ENCODE measurements at places on chromosomes 5 and 9.

DNA sequence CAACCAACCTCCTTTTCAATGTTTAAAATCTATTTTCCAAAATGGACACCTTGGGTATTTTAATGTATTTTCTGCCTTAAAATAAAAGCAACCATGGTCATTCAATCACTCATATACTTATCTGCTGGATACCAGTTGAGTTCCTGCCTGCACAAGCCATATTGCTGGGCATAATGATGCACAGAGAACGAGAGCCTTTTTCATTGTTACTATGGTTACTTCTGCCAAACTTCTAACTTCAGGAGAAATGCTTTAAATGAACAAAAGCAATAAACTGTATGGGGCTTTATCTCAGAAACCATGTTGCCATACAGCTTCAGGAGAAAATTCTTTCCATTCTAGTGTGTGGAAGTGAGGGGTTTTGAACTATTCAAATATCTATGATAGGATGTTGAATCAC lies 269.5 kb downstream of the GABRB2 start:
- no peak for DNase-seq

DNA sequence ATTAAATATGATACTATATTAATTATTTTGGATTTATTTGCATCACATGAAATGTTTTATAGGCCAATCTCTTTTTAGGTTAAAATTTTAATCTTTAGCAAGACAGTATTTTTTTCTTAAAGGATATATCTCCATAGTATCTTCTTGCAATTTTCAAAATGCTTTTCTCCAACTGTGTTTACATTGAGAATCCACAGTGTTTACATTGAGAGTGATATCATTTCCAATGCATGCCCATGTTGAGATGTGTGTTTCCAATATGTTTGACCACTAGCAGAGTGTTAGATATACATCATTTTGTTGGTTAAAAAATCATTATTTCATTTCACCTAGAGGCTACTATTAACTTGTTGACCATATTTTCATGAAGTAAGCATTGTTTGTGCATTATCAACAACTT lies 17.3 kb downstream of the VCAN start:
- no peak for DNase-seq

DNA sequence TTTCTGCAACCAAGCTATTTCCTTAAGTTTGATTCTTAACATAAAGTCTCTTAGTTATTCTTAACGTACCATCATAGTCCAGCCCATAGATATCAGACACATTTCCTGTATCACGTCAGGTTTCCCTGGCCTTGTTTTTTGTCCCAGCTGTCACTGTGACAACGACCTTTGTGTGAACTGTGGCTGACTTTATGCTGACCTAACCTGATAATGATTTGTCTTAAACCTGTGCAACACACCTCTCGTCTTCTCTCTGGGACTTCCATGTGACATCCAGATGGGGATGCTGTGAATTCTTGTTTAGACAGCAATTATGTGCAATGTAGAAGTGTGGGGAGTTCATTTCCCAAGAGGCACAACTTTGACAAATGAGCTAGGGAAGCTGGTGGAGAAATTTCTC lies 662.8 kb downstream of the PTPRD start:
- DNase-seq = no peak

GRCh38 chr9:129860653-129861446 lies 25.6 kb downstream of the USP20 start:
- no peak for DNase-seq

GRCh38 chr5:170917113-170917512 lies 55.3 kb downstream of the RANBP17 start:
- DNase-seq = no peak

- DNase-seq = no peak
Measured at GRCh38 chr9:15843931-15844330, 291.1 kb downstream of the CCDC171 start.

- DNase-seq = no peak
Measured at GRCh38 chr5:116451905-116452450, 122.6 kb downstream of the SEMA6A start.

DNA sequence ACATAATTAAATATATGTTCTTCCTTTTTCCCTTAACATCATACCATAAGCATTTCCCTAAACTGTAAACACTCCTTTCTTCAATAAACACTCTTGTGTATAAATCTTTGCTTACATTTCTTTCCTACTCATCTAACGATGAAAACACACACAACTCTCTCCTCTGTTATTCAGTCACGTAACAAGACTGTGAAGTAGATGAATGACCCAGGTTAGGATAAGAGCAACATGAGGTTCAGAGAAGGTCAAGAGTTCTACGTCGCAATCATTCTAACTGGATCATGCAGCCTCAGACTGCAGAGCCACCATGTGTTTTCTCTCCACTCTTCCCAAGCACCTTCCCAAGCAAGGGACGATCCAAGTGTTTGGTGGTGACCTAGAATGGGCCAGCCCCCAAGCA lies 70.5 kb upstream of the SPTLC1 start:
- DNase-seq = no peak

DNA sequence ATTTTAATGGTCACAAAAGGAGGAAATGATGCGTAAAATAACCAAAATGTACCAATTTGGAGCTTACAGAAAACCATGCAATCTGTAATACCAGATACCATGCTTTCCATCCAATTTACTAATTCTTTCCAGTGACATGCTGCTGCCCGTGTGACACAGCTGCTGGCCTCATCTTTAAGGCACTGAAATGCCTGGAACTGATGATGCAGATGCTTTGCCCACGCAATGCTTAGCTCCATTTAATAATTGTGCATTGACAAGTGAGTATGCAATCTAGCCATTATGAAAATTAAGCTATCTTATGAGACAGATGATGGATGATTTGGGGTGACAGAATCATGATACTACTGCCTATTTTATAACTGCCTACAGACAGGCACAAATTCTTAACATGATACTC lies 169.2 kb upstream of the CTNND2 start:
- no peak for DNase-seq

GRCh38 chr5:101561018-101561417 lies 657.9 kb upstream of the ST8SIA4 start:
- DNase-seq = no peak

- no peak for DNase-seq
Measured at GRCh38 chr5:9149988-9150387, 395.9 kb downstream of the SEMA5A start.

DNA sequence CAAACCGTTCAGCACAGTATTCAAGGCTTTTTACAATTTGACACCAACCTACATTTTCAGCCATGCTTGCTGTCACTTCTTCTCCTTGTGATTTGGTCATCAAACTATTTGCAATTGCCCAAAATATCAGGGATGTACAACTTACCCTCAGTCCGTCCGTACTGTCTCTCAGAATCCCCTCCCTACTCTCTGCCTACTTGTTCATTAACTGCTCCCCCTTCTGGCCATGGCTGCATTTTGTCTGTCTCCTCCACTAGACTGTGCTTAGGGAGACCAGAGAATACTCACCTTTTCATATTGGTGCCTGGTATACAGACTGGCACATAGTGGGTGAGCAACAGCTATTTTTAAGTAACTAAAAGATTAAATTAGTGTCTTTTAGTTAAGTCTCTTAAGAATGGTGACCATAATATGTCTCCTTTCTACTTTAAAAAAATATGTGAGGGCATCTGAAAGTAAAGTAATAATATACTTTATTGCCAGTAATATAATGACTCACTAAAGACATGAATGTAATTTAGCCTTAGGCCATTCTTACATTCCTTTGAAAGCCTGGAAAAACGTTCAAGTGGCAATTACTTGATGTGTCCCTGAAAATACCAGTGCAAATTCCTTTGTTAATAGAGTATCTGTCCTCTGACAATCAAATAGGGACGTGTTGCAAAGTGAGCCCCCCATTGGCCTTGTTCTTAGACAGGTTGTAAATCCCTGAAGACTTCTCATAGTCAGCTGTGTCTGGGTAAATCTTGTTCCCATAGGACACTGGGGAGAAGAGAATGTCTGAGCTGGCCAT lies 27.8 kb downstream of the PRLR start:
- peak; percentile 48 for DNase-seq

DNA sequence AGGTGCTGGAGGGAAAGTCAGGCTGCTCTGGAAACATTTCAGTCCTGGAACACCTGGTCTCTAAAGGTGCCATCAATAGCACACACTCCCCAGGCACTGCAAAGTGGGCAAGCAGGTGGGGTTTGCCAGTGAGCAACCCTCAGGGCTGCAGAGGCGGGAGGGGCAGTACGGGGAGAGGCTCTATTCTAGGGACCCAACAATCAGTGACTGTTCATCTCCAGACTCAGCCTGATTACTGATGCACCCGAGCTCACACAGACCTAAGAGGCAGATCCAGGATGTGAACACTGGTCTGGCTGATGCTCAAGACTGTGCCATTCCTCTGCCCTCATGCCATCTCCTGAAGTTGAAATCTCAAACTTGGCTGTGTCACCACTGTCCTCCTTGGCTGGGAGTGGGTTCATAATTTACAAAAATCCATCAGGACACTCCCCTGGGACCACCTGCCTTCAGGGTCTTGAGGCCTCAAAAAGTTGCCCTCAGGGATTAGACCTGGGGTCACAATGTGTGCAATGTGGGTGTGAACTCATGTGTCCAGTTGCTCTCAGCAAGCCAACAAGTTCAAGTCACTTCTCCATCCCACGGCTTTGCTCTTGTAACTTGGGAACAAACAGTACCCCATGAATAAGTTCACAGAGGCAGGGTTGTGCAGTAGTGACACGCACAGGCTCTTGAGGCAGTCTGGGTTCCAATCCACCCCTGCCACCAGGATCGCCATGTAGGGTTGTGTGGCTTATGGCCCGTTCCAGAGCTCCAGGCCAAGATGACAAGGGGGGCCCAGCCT lies 19.9 kb upstream of the KCNMB1 start:
- no peak for DNase-seq

DNA sequence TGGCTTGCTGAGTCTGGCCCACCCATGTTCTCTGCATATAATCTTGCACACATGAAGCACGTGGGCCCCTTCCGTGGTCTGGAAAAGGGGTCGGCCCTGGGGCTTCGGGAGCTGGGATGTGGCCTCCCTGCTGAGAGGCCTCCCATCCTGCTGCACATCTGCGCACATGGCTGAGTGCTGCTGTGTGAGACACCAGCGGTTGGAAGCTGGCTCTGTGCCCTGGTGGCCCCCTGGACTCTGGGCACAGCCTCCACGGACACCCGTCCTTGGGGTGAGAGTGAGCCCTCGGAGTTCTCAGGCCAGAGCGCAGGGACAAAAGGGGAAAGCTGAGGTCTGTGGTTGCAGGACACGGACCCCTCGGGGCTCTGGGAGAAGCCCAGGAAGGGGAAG lies 115.8 kb downstream of the RXRA start:
- no peak for DNase-seq

DNA sequence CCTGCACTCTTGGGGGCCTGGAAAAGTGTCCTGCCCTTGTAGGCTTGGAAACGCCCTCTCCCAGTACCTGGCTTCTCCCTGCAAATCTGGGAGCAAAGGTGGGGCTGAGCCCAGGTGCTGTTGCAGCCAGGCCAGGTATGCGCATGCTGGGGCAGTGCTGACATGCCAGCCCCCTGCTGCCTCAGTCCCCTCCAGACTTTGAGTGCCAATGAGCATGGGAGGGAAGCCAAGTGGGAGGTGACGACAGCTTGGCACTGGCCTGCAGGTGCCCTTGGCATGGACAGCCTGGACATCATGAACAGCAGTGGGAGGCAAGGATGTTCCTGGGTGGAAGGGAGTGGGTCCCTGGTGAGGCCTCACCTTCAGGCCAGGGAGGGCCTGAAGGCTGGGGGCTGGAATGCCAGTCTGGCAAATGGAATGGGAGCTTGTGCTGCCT lies 1494.4 kb upstream of the NUDT12 start:
- no peak for DNase-seq

All from nephron progenitor cell (in vitro differentiated cells).